ENCODE measurements at places on chromosomes 7 and 10.

DNA sequence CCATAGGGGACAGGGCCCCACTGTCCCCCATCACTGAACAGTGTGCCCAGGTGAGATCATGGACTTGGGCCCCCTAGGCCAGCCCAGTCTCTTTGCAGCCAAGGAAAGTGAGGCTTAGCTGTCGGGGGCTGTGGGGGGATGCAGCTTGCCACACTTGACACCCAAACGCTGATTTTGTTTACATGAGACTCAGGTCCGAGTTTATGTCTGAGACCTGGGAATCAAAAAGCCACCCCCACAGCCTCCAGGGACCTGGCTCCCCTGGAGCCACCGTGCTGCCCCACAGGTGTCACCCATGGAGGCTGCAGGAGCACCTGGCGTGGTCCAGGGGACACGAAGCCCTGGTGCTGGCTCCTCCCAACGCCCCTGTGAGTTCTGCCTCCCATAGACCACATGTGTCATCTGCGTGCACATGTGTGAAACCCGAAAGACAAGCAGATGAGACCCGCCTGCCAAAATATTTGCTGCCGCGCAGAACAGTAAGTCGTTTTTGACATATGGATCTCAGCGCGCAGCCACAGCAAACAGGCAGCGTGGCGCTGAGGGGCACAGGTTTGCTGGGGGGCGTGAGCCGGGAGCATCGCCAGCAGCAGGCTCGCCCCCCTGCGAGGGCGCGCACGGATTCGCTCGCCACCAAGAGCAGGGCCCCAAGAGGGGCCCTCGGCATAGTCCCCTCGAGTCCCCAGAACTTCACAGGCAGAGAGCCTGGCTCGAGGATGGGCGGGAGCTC, 112.3 kb downstream of the LHPP start:
- DNase-seq: no peak

GRCh38 chr7:80725181-80725611, 86.8 kb downstream of the CD36 start:
- no peak for DNase-seq

DNA sequence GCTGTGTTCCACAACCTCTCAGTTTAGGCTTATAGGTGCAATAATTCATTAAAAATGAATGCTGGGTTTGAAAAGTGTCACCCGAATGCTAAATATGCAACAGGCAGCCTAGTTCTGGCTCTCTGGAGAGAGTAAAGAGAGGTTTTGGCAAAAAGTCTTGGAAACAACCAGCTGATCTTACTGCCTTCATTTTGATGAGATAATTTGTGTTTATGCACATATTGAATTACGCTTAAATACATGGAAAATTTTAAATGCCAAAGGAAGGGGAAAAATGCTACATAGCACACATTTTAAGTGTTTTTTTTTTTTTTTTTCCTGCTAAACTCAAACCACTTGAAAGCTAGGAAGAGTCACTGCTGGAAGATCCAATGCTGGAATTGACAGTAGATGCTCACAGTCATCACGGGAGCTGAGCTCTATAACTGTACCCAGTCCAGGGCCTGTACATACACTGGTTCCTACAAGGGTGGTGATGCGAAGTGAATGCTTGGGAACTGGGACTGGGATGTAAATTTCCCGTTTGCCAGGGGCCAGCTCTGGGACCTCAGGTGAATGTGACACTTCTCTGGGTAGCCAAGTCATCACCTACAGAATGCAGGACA, 151.5 kb downstream of the PFKFB3 start:
- DNase-seq: no peak

- no peak for DNase-seq
These were observed 29.5 kb upstream of the PFKFB3 start for GRCh38 chr10:6173203-6173602.

GRCh38 chr7:132150711-132151110, 425.6 kb downstream of the PLXNA4 start:
- DNase-seq: no peak

DNA sequence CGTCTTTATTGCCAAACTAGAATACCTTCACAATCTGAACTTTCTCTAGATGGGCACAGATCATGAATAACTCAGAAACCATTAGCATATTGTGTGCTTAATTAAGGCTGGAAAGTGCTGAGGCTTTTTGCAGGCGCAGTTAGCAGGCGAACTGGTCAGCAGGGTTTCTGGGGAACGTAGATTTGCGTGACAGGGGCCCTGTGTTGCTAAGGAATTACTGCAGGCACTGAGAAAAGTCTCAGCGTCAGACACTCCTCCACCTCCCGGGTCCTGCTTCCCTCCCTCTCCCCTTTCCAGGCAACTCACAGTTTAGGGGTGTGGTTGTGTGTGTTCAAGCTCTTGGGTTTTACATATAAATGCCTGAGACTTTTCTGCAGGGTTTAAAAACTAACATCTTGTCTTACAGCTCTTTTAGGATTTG, 2.2 kb downstream of the MAP3K8 start:
- DNase-seq: no peak

DNA sequence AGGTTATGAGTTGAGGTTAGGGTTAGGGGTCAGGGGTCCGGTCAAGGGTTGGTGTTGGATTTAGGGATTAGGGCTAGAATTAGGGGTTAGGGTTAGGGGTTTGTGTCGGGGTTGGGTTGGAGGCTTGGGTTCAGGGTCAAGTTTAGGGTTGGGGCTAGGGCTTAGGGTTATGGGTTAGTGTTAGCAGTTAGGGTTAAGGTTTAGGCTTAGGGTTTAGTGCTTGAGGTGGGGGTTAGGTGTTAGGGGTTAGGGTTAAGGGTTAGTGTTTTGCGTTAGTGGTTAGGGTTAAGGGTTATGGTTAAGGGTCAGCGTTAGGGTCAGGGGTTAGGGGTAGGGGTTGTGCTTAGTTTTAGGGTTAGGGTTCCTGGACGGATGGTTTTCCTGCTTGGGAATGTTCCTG, 1.7 kb upstream of the SYCE1 start:
- DNase-seq: no peak

- no peak for DNase-seq
These were observed 89.9 kb downstream of the WDFY4 start for GRCh38 chr10:48774416-48775205.

GRCh38 chr10:95796504-95796903, 40.5 kb downstream of the ENTPD1 start:
- no peak for DNase-seq
